CD4-positive, alpha-beta T cell treated with Interleukin-12 subunit alpha and Interleukin-12 subunit beta, for 1 hour (primary cell): ENCODE measurements at places on chromosomes 2 and 18.

DNA sequence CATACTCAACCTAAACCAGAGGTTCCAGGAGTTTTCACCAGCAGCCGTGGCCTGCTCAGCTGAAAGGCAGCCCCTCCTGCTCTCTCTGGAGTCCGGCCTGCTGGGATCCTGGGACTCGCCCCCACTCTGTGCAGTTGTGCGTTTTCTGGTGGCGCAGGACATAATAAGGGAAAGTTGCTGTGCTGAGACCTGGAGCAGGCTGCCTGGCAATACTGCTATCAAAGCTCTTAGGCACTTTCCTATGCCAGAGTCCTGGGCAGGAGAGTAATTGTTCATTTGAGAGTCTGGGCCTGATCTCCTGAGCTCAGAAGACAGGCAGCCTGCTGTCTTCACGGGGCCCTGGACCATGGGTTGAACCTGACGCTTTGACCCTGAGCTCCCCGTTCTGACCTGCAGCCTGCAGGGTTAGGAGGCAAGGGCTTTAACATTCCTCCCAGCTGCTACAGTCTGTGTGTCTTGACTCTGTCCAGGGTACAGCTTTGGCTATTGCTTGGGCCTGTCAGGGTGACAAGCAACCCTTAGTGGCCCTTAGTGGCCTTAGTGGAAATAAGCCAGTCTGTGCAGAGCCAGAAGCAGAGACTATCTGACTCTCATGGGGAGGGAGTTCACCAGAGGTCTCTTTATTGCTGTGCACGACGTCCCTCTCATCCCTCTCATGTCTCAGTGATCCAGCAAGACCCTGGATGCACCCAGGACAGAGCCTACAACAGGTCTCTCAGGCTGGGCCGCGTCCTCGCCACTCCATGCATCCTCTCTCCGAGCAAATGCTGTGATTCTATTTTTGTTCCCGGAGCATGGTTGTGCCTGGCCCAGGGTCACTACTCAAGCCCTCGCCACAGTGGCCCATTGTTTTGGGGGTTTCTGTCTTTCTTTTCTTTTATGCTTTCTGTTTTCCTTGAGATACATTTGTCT lies 60.6 kb downstream of the ACKR3 start:
- no peak for DNase-seq

DNA sequence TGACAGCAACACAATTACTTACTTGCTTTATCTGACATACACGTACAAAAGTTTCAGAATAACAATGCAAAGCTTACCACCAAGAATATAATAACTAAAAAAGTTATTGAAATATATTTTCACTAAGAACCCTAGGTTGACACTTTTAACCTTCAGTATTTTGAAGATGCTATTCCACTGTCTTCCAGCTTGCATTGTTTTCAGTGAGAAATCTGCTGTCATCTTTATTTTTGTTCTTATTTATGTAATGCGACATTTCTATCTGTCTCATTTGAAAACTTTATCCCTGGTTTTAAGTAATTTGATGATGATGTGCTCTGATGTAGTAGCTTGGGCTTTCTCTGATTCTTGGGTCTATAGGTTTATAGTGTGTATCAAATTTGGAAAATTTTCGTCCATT lies 165.0 kb upstream of the SMIM21 start:
- DNase-seq = no peak

GRCh38 chr2:191696001-191696400 lies 18.1 kb downstream of the NABP1 start:
- no peak for DNase-seq

- DNase-seq = no peak
These were observed 666 bp upstream of the STAT1 start for GRCh38 chr2:191014653-191015020.

GRCh38 chr2:58609326-58609725 lies 368.2 kb upstream of the FANCL start:
- DNase-seq = no peak

DNA sequence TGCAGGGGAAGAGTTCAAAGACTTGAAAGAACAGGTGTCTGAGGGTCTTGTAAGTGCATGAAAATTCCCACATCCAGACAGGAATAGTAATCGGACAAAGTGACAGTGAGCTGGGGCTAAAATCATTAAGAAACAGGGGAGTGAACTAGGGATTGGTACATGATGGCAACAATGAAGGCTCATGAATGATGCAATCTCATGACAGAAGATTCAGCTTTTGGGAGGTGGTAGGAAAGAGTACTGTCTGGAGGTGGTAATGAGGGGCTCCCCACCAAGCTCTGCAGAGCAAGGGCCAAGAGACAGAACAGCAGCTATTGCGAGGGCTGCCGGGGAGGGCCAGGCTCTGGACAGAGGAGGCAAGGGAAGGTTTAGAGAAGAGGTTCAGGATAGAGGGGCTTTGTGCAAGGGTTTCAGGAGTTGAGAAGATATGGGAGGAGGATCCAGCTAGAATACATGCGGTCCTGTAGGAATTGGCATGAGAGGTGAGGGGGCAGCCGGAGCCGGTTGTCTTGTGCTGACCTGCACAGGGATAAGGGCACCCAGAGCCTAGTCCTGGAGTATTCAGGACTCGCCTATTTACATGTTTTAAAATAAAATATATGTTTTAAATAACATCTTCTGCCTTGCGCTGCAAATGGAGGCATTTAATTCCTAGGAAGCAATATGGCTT lies 31.4 kb downstream of the MAP3K20 start:
- DNase-seq = no peak

- no peak for DNase-seq
These were observed 329.4 kb downstream of the AGPS start for GRCh38 chr2:177721818-177722567.

GRCh38 chr18:32040936-32041335 lies 22.3 kb downstream of the RNF125 start:
- peak; percentile 69 for DNase-seq

GRCh38 chr18:11074889-11075288 lies 74.5 kb downstream of the PIEZO2 start:
- no peak for DNase-seq

- DNase-seq = no peak
These were observed 468.3 kb upstream of the RGPD4 start for GRCh38 chr2:107358362-107358761.

DNA sequence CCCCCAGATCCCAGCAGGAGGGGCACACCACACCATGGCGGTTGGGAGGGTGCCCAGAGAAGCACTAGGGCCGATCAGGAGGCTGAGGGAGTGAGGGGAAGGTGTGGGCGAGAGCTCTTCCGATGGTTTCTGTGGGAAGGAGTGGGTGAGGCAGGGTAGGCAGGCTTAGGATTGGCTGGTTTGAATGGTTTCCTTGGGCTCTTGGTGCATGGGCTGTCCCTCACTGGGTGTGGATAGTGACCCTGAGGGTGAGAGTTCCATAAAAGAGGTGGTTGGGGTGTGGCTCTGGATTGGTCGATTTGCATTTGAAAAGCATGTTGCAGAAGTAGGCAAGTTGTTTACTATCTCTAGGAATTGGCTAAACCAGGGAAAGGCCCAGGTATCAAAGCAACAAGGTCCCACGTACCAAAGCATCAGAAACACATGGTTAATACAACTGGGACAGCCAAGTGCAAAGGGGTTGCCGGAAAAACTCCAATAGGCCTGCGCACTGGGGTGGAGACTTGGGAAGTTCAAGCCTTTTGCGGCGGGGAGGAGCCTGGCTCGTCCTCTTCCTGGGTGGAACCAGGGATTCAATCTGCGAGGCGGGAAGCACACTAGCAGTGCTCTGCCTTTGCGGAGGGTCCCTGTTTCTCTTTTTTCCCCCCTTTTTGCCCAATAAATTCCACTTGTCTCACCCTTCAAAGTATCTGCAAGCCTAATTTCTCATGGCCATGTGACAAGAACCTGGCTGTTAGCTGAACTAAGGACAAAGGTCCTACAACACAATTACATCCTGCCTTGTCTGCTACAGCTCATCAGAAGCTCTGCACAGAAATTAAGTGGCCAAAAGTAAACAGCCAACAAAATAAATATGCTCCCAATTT lies 43.2 kb downstream of the IL1R2 start:
- no peak for DNase-seq

DNA sequence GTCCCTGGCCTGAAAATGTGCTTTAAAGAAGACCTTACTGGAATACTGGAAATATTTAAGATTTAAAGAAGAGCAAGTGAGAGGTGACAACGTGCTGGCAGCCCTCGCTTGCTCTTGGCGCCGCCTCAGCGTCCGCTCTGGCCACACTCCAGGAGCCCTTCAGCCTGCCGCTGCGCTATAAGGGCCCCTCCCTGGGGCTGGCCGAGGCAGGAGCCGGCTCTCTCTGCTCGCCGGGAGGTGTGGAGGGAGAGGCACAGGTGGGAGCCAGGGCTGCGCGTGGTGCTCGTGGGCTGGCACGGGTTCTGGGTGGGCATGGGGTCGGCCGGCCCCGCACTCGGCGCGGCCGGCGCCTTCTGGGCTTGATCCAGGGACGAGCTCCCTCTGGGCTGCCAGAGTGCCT lies 2.9 kb upstream of the COQ10B start:
- no peak for DNase-seq

- no peak for DNase-seq
These were observed 23.9 kb downstream of the HNRNPLL start for GRCh38 chr2:38578832-38579231.

GRCh38 chr2:219507581-219508443 lies 6.5 kb upstream of the ASIC4 start:
- DNase-seq = no peak

GRCh38 chr2:102523651-102524050 lies 50.6 kb downstream of the SLC9A4 start:
- DNase-seq = no peak

DNA sequence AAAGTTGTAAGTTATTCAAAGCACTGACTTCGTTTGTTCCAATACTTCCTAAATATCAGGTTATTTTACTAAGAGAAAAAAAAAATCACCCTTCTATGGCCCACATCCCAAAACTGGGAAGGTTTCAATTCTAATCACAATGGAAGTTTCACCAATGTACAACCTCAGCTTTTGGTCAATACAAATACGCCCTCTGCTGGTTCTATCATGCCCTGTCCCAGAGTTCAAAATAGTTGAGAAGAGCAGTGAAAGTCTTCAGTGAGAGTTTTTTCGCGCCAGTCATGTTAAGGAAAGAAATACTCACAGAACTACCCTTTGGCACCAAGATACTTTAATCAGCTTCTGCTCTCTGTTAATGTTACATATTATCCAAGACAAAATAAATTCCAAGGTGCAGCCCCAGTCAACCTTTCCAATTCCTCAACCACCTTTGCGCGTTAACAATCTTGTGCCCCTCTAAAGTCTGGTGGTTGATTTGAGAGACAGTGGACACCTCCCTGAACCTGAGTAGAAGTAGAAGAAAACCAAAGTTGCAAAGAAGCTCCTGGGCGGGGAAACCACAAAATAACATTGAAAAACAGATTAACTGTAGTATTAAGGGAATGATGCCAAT lies 59.9 kb downstream of the SUMO1 start:
- DNase-seq = peak; percentile 67

DNA sequence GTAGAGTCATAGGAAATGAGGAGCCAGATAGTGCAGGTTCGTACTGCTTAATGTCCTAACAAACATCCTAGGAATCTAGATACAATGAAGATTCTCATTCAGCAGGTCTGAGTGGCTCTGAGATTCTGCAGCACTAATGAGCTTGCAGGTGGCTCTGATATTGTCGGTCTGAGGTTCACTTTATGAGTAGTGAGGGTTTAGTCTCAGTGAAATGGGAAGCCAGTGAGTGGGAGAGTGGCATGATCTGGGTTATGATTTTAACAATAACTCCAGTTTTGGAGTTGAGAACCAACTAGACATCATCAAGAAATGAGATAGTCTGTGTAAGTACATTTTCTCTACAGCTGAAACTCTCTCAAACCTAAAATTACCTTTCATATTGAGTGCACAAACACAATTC lies 166.8 kb upstream of the SP5 start:
- no peak for DNase-seq

- DNase-seq = no peak
These were observed 417.7 kb upstream of the SLC14A2 start for GRCh38 chr18:45197526-45197970.

GRCh38 chr2:19357402-19358241 lies 801 bp downstream of the OSR1 start:
- no peak for DNase-seq

- no peak for DNase-seq
These were observed 10.2 kb upstream of the SCN3A start for GRCh38 chr2:165214093-165214492.

- no peak for DNase-seq
These were observed at the start of gene EVA1A for GRCh38 chr2:75560768-75561565. Gene EVA1A, minus strand, starts transcription at chr2:75560939. Its CDS starts 42,799 bp downstream, at chr2:75518140.

DNA sequence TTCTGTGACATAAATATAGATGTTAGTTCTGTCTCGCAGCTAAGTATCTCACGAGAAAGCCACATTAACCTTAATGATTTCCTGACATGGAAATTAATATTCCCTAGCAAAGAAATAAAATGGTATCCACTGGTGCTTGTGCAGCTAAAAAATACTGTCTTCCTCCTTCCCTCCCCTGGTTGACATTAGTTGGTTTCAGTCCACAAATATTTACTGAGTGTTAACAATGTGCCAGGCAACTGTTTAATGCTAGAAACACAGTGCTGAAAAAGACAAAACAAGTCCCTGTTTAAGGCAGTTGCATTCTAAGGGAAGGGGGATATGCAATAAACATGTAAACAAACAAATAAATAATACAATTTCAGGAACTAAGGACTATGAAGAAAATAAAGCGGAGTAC lies 44.2 kb upstream of the VPS54 start:
- DNase-seq = no peak

DNA sequence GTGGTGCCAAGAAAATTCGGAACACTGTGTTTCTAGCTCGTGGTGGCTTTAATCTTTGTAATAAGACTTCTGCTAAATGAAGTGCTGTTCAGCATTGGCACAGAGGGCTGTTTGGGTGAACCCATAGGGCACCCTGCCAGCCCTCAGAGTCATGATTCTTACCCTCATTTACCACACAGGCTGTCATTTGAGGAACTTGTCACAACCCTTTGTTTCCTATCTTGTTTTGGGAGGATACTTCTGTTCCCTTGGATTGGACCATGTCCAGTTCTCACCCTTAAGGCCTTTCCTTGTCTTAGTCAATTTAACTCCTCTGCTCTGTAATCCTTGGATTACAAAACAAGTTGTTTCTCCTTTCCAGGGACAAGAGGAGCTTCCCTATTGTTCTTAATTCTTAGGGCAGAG lies 225.7 kb downstream of the MTX2 start:
- DNase-seq = no peak

- no peak for DNase-seq
These were observed 88.4 kb upstream of the SP3 start for GRCh38 chr2:174053355-174054151.

GRCh38 chr2:227822416-227823003 lies 8.9 kb downstream of the CCL20 start:
- no peak for DNase-seq

DNA sequence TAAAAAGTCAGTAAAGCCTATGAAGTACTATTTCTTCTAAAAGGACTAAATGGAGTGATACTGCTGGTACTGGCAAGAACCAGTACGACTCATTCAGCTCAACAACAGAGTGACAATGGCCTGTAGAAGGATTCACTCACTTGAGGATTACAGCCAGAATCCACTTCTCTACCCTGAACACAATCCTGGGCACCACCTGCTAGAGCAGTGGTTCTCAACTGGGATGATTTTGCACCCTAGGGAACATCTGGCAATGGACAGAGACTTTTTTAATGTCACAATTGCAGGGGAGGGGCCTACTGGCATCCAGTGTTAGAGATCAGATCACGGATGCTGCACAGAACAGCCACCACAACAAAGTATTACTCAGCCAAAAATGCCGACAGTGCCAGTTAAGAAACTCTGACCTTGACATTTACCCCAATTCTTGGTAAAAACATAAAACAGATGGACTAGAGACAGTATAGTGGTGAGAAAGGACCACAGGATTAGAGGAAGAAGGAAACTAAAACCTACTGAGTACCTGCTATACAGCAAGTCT lies 5.0 kb downstream of the SPIRE1 start:
- no peak for DNase-seq
